Effector CD4-positive, alpha-beta T cell (primary cell): ENCODE measurements at places on chromosomes 3 and 15.

GRCh38 chr3:161231861-161232260 is 10.8 kb downstream of the NMD3 start:
- no peak for DNase-seq

DNA sequence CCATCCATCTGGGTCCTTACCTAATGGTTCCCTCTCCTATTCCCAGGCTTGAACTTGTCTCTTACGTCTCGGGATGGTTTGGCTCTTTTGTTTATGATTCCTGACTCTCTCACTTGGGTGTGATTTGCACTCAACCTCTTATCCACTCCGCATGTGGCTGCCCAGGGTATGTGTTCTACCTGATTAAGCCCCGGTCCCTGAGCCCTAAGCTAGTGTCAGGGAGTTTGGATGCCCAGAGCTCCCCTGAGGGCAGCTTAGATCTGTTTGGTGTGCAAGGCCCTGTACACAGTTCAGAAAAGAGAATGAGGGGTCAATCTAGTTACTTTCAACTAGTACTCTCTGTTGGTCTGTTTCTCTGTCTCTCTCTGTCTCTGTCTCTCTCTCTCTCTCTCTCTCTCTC is 15.9 kb upstream of the STARD5 start:
- DNase-seq, result no peak

DNA sequence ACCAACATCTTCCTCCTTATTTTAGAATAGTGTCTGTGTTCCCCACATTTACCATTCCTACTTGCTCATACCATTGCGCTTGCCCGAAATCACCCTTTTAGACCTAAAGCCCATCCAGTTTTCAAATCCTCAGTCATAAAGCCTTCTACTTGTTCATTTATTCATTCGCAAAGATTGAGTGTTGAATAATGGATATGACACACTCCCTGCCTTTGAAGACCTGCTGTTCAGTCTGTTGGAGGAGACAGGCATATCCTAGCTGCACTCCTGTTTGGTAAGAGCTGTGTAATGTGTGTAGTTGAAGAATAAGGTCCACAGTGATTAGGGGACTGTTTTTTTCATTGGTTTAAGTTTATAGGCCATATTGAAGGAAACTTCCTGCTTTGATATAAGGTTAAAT is 1.7 kb downstream of the CNOT10 start:
- DNase-seq, result no peak

GRCh38 chr3:186224041-186224610 is 115.2 kb upstream of the ETV5 start:
- DNase-seq, result no peak

DNA sequence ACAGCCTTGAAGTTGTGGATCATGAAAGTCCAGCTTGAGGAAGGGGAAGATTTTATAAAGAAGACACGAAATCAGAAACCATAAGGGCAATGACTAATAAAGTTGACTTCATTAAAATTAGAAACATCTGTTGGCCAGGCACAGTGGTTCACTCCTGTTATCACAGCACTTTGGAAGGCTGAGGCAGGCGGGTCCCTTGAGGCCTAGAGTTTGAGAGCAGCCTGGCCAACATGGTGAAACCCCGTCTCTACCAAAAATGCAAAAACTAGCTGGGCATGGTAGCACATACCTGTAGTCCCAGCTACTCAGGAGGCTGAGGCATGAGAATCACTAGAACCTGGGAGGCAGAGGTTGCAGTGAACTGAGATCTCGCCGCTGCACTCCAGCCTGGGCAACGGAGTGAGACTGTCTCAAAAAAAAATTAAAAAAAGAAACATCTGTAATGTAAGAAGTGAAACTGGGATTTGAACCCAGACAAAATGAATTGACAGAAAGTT is 7.9 kb upstream of the UBXN7 start:
- no peak for DNase-seq

GRCh38 chr3:182633186-182633585 is 160.1 kb upstream of the ATP11B start:
- DNase-seq, result no peak

GRCh38 chr3:183128709-183129108 is 29.4 kb upstream of the MCCC1 start:
- DNase-seq, result no peak

DNA sequence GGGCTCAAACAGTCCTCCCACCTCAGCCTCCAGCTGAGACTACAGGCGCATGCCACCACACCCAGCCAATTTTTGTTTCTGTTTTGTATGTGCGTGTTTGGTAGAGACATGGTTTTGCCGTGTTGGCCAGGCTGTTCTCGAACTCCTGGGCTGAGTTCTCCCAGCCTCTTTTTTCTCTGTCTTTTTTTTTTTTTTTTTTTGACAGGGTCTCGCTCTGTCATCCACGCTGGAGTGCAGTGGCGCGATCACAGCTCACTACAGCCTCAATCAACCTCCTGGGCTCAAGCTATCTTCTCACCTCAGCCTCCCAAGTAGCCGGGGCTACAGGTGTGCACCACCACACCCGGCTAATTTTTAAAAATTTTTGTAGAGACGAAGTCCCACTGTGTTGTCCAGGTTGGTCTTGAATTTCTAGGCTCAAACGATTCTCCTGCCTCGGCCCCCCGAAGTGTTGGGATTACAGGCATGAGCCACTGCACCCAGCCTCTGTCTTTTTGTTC is 867 bp upstream of the DCAF1 start:
- no peak for DNase-seq

DNA sequence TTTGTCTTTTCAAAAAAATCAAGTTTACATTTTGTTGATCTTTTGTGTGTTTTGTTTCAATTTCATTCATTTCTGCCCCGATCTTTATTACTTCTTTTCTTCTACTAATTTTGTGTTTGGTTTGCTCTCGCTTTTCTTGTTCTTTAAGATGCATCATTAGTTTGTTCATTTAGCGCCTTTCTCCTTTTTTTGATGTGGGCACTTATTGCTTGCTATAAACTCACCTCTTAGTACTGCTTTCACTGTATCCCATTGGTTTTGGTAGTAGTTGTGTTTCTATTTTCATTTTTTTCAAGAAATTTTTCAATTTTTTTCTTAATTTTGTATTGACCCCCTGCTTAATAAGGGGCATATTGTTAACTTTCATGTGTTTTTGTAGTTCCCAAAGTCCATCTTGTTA is 34.4 kb downstream of the PRKCI start:
- no peak for DNase-seq

DNA sequence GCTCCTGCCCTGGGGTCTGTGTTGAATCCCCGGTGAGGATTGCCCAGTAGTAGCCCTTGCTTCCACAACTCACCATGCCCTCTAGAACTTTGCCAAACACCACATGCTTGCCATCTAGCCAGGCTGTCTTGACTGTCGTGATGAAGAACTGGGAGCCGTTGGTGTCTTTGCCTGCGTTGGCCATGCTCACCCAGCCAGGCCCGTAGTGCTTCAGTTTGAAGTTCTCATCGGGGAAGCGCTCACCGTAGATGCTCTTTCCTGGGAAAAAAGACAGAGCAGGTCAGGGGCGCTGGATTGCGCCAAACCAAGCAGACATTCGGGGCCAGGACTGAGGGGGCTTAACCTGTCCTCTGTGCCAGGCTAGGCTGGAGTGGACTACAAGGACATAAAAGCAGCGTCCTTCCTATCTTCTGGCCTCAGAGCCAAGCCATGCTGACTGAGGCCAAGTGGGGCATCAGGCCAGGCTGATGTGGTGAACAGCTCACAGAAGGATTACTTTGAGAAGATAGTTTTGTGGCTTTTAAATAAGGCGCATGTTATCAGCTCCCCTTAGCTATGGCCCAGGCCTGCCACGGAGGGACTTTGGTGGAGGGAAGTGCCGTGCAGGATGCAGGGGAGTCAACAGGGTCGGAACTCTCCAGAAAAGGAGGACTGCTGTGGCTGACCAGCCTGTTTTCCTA is 5.3 kb downstream of the SNX22 start:
- DNase-seq, result no peak

DNA sequence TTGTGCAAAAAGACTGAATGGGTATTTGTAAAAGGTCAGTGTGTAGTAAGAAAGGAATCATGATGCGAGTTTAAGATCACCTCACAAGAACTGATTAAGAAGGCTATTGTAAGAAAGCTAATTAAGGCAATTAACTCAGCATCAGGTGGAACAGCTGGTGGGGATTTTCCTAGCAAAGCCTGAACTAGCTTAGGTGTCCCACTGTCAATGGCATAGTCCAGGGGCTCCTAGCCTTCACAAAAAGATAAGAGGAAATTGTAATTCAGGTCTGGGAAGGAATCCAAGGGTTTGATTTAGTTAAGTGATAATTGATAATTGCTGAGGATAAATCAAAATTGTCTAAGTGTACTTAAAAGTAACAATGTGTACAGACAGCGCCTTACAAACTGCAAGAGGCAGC is 901.6 kb downstream of the TUSC7 start:
- DNase-seq, result no peak

GRCh38 chr3:89358281-89358680 is 250.9 kb downstream of the EPHA3 start:
- no peak for DNase-seq

- DNase-seq, result no peak
Observed at GRCh38 chr3:112894258-112894657, 47.6 kb upstream of the CD200R1L start.

GRCh38 chr3:104846270-104846669 is 520.4 kb upstream of the ALCAM start:
- DNase-seq, result no peak

- DNase-seq, result no peak
Observed at GRCh38 chr3:161560008-161560637, 63.5 kb downstream of the OTOL1 start.

GRCh38 chr3:193157051-193157450 is 84.0 kb upstream of the PLAAT1 start:
- no peak for DNase-seq

GRCh38 chr3:49171119-49171774 is at the start of gene KLHDC8B:
KLHDC8B (plus strand) TSS chr3:49171598; CDS start chr3:49172770, 1,172 bp downstream.
- peak; percentile 75 for DNase-seq

- DNase-seq, result no peak
Observed at GRCh38 chr3:35908366-35909232, 269.3 kb downstream of the ARPP21 start.

DNA sequence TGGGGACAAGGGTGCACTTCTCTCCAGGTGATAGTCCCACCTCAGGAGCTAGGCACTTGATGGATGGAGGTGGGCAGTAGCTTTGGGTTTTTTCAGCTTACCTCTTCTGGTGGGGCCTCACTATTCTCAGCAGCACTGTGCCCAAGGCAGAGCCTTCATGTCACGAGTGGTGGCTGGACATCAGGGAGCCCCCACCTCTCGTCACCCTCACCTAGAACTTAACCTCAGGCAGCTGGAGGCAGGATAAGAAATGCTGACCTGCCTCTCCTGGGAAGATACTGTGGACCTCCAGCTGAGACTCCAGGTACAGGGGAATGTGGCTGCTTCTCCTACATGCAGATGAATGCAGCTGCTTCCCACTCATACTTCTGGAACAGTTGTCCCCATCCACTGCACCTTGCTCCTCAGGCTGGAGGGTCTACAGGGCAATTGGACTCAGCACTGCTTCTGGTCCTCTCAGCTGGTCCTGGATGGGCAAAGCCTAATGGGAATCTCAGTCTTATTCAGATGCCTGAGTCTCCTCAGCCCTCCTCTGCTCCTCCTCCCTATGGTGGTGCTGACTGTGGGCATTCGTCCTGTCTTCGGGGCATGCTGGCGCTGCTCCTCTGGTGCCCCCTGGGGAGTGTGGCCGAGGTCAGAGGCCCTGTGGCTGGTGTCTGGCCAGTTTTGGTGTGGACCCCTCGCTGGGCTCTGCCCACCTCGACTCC is 129.9 kb downstream of the KLF13 start:
- DNase-seq, result no peak

DNA sequence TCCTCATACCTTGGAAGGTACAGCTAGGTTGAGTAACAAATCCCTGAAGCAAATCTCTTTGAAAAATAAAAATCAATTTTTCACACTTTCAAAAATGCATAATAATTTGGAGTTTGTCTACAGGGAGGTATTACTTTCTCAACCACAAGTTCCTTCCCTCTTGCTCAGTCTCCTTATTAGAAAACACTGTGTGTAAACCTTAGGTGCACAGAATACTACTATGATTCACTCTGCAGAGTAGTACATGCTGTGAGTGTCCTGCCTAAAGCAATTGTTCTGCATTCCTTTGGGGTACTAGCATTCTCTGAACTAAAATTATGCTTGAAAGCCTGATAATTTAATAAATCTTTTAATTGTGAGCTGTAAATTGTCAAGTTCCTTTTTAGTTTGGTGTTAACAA is 115.9 kb upstream of the EPHA3 start:
- DNase-seq, result no peak

DNA sequence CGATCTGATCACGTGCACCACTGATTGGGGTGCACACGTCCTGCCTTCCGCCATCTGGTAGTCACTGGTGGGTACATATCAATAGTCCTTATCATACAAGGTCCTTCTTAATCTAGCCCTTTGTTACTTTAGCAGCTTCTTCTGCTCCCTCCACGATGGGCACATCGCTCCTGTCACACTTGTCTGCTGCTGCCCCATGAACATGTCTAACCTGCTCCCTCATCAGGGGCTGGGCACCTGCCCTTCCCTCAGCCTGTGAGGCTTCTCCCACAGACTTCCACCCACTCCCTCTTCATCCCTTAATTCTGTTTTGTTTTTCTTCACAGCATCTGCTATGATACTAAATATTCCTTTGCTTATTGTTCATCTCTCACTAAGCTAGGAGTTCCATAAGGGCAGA is 82.5 kb downstream of the UACA start:
- no peak for DNase-seq

- DNase-seq, result no peak
Observed at GRCh38 chr3:39668420-39668819, 141.0 kb upstream of the MYRIP start.

DNA sequence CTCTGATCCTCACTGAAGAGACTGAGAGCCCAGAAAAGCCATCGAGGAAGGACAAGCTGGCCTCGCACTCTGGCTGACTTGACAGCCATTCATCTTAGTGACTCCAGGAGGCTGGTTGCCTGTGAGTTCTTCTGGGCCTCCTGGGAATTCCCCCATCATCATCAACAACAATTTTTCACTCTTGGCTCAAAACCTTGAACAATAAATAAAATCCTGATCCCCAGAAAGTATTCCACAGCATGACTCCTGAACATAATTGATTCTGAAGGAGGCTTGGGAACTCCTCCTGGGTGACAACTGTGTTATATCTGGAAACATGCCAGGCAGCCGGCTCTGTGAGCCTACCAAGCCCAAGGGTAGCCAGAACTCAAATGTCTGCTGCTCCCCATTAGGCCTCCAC is 188.6 kb downstream of the SHQ1 start:
- DNase-seq, result no peak

DNA sequence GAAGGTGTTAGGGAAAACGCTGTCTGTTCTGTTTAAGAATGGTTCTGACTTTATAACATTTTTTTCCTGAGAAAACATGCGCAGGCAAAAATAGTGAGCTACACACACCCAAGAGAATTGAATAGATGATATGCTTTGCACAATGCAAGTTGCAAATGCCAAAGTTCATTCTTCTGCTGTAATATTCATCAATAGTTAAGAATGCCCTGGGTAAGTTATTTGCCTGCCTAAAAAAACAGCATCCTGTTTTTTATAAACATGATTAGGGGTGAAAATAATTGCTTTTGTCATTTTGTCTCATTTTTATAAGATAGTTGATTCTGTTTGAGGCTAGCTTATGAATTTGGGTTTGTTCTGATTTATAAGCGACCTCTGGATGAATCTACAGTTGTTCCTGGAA is 99.4 kb downstream of the DTWD1 start:
- no peak for DNase-seq
